ENCODE measurements at places on chromosomes 1 and 21.

DNA sequence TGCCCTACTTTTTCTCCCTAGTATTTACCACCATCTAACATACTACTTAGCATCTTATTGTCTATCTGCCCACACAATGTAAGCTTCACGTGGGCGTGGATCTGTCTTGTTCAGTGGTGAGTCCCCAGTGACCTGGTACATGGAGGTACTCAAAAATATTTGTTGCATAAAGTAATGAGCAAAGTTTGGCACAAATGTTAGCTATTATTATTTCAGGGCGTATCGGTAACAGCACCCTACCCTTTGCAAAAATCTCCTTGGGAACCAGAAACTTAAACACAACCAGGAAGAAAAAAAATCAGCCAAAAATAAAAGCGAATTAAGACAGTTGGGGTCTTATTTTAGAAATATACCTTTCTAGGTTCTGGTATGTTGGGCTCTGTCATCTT lies 454 bp upstream of the NENF start:
- no peak for DNase-seq

DNA sequence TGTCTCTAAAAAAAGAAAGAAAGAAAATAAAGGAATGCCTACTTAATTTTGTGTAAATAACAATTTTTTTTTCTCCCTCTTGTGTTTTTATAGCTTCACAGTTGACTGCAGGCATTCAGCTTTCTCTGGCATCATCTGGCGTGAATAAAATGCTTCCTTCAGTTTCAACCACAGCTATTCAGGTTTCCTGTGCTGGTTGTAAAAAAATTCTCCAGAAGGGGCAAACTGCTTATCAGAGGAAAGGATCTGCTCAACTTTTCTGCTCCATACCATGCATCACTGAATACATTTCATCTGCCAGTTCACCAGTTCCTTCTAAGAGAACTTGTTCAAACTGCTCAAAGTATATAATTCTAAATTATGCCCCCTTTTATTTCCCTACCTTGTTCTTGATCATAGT lies 18.0 kb downstream of the ZMYM1 start:
- no peak for DNase-seq

GRCh38 chr1:174044418-174045222 lies 22.5 kb upstream of the RC3H1 start:
- no peak for DNase-seq

GRCh38 chr1:172670316-172670715 lies 11.4 kb downstream of the FASLG start:
- no peak for DNase-seq

DNA sequence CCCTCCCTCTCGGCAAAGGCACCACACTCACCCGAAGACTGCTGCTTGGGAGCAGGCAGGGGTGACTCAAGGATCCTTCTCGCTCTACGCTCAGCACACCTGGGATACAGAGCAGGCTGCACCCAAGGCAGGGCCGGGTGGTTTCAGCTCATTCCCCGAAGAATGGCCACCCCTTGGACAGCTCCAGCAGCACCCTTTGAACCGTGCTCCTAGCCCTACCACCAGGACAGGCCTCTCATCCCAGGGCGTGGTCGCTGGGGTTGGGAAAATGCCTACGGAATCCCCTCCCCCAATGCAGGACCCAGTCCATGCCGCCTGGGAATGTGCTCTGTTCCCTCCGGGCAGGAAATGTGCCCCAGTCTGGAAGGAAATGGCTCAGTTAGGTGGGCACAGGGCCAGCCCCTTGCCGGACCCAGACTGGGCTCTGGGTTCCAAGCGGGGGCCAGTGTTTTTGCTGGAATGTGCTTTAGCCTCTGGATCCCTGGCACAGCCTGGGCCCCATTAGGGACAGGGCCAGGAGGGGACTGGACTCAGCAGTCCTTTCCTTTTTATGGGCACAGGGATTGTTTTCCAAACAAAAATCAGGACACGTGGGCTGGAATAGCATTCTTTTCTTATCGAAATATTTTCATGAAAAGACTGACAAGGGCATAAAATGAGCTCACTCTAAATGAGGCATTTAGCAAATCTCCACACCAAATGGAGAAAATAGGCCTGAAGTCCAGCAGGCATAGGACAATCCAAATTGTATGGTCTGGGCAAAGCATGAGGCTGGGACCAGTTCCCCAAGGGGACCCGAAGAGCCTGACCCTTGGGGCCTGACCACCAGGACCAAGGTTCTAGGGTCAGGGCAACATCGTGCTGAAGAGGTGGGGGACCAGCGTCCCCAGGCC lies 7.3 kb downstream of the TMEM82 start:
- no peak for DNase-seq

- peak; percentile 61 for DNase-seq
These were observed 71.5 kb downstream of the MIS18A start for GRCh38 chr21:32207406-32207716.

Data from brain (organoid and tissue), 16 donors.